Pulmonary artery endothelial cell (primary cell): ENCODE measurements at places on chromosomes 5 and 9. TPM values are rescaled to one million over a fixed set of nuclear protein-coding genes. Genes with fewer than 3 reads are reported as not detected.

Gene IL13
- total RNA-seq: not detected in 2 replicates

Gene DRD1
- total RNA-seq: not detected in 2 replicates

Gene SLC34A3
- not detected in 2 replicates for total RNA-seq

Gene FOXE1
- total RNA-seq: not detected in 2 replicates

Gene KLF4
- total RNA-seq: 1.1 and 1.6 TPM in 2 replicates

Gene GZMA
- total RNA-seq: 0.53 TPM in 1 of 2 replicates, not detected in the other

Gene ACSL6
- not detected in 2 replicates for total RNA-seq

Gene PCDHGC5
- 0.33 and 0.53 TPM in 2 replicates for total RNA-seq

Gene CCDC192
- not detected in 2 replicates for total RNA-seq

Gene FOXD4L4
- 0.20 and 0.25 TPM in 2 replicates for total RNA-seq

Gene TMEM245
- 40.4 and 64.0 TPM in 2 replicates for total RNA-seq

Gene SV2C
- not detected in 2 replicates for total RNA-seq

Gene GPX8
- total RNA-seq: 46.2 and 66.8 TPM in 2 replicates

Gene TYRP1
- 0.26 and 0.28 TPM in 2 replicates for total RNA-seq

Gene TOR2A
- total RNA-seq: 5.8 and 7.8 TPM in 2 replicates

Gene ADGRD2
- not detected in 2 replicates for total RNA-seq

Gene CDKN2A
- total RNA-seq: 2.0 and 6.9 TPM in 2 replicates

Gene PTPDC1
- 8.3 and 8.8 TPM in 2 replicates for total RNA-seq

Gene PRR16
- 0.07 TPM in 1 of 2 replicates, not detected in the other for total RNA-seq

Gene HRCT1
- total RNA-seq: 2.4 and 5.6 TPM in 2 replicates

Gene WDR5
- 29.3 and 34.1 TPM in 2 replicates for total RNA-seq

Gene ATOX1
- total RNA-seq: 63.6 and 68.7 TPM in 2 replicates

Gene NKD2
- total RNA-seq: 0.13 TPM in 1 of 2 replicates, not detected in the other

Gene GRIA1
- not detected in 2 replicates for total RNA-seq

Gene TMED9
- 188 and 231 TPM in 2 replicates for total RNA-seq

Gene PPP2R2B
- not detected in 2 replicates for total RNA-seq

Gene CDH6
- total RNA-seq: under 0.01 and 0.11 TPM in 2 replicates

Gene HMMR
- 17.9 and 59.8 TPM in 2 replicates for total RNA-seq

Gene TNFSF15
- 0.53 and 1.3 TPM in 2 replicates for total RNA-seq

Gene NUTM2F
- total RNA-seq: not detected in 2 replicates

Gene C9orf50
- total RNA-seq: not detected in 2 replicates

Gene ARHGEF39
- total RNA-seq: 0.86 and 2.0 TPM in 2 replicates

Gene TRIM41
- 10.9 and 11.7 TPM in 2 replicates for total RNA-seq

Gene PTAR1
- 43.5 and 81.2 TPM in 2 replicates for total RNA-seq

Gene LCN6
- total RNA-seq: not detected in 2 replicates

Gene RORB
- under 0.01 TPM in 1 of 2 replicates, not detected in the other for total RNA-seq

Gene PAEP
- not detected in 2 replicates for total RNA-seq

Gene DPYSL3
- 138 and 161 TPM in 2 replicates for total RNA-seq

Gene DND1
- 0.13 and 0.28 TPM in 2 replicates for total RNA-seq

Gene PAX5
- total RNA-seq: not detected in 2 replicates

Gene WASHC1
- 5.3 and 7.2 TPM in 2 replicates for total RNA-seq

Gene PCDHA13
- total RNA-seq: under 0.01 and 0.04 TPM in 2 replicates

Gene PIP5K1B
- total RNA-seq: 0.04 and 0.13 TPM in 2 replicates

Gene PCSK5
- 8.9 and 11.5 TPM in 2 replicates for total RNA-seq

Gene ECSCR
- total RNA-seq: 448 and 513 TPM in 2 replicates

Gene PCDHGB2
- total RNA-seq: 1.3 TPM in 2 replicates

Gene RAB24
- 15.4 and 22.2 TPM in 2 replicates for total RNA-seq

Gene SLC26A2
- 19.8 and 25.1 TPM in 2 replicates for total RNA-seq

Gene CXCL14
- total RNA-seq: not detected in 2 replicates

Gene PLPP7
- total RNA-seq: 1.5 and 3.6 TPM in 2 replicates

Gene FGF10
- not detected in 2 replicates for total RNA-seq
